ENCODE measurements at places on chromosomes 2 and 18.

- DNase-seq: peak; percentile 50
Observed at GRCh38 chr18:44725300-44726058, 44.8 kb downstream of the SETBP1 start.

- peak; percentile 86 for DNase-seq
Observed at GRCh38 chr2:177172034-177172880, 40.3 kb upstream of the HNRNPA3 start.

GRCh38 chr18:25876330-25876948 lies 214.0 kb downstream of the SS18 start:
- DNase-seq: no peak

- no peak for DNase-seq
Observed at GRCh38 chr2:10971888-10972260, 60.1 kb downstream of the KCNF1 start.

DNA sequence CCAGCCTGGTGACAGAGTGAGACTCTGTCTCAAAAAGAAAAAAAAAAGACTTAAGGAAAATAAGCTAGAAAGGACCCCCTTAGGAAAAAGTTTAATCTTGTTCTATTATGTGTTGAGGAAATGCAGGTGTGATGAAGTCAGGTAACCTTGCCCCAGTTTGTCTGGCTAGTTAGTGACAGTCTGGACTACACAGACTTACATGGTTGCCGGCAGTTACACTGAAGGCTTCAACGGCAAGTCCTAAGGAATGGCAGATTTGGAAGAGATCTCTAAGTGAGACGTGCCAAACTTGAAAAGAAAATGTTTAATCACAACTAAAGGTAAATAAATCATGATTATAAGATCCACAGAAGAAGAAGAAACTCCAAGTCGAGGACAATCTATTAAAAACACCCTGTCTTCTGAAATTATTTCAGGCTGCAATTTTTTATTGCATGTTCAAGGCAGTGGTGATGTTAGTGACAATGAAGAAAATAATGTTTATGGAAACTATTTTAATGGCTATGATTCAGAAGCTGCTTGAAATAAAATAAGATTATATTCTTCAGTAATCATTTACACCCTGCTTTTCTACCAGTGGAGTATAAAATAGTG lies 84.2 kb downstream of the TTC27 start:
- DNase-seq: peak; percentile 61

- DNase-seq: no peak
Observed at GRCh38 chr2:212935752-212936151, 215.7 kb downstream of the IKZF2 start.

DNA sequence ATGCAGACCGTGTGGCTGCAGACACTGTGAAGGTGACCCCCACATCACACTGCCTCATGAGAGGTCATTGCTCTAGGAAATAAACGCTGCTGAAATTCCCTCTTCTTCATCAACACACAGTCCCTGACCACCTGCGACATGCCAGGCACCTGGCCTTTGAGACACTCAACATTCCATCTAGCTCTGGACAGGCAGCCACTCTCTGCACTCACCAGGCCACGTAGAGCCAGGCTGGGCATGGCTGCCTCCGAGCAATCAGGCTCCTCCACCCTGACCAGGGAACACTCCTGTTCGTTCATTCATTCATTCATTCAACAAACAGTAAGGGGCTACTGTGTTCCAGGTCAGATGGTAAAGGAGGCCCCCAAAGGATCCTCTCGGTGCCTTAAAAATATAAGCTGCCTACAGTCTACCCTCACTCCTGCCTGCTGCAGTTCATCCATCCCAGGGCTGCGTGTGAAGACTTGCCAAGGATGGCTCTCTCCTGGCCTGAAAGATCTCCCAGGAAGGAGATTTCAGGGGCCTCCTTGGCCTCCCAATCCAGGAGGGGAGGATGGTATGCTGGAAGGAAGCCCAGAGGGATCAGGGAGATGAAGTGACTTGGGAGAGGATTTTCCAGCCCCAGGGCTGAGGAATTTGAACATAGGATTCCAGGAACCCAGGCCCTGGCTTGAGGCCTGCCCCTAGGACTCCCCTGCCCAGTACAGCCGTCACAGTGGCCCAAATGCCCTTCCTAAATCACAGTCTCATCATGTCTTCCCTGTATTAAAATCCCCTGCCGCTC lies 66.7 kb downstream of the TNS1 start:
- peak; percentile 92 for DNase-seq

DNA sequence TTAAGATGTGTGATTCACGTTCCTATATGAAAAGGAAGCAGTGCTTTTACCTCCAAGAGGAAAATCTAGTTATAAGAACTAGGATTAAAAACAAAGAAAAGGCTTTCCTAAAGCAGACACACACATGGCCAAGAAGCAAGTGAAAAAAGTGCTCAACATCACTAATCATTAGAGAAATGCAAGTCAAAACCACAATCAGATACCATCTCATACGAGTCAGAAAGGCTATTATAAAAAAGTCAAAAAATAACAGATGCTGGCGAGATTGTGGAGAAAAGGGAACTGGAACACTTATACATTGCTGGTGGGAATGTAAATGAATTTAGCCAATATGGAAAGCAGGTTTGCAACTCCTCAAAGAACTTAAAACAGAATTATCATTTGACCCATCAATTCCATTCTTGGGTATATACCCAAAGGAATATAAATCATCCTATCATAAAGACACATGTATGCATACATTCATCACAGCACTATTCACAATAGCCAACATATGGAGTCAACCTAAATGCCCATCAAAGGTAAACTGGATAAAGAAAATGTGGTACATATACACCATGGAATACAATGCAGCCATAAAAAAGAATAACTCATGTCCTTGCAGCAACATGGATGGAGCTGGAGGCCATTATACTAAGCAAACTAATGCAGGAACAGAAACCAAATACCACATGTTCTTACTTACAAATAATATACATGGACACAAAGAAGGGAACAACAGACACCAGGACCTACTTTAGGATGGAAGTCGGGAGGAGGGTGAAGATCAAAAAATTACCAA lies 285.3 kb downstream of the RAD51AP2 start:
- DNase-seq: peak; percentile 58

DNA sequence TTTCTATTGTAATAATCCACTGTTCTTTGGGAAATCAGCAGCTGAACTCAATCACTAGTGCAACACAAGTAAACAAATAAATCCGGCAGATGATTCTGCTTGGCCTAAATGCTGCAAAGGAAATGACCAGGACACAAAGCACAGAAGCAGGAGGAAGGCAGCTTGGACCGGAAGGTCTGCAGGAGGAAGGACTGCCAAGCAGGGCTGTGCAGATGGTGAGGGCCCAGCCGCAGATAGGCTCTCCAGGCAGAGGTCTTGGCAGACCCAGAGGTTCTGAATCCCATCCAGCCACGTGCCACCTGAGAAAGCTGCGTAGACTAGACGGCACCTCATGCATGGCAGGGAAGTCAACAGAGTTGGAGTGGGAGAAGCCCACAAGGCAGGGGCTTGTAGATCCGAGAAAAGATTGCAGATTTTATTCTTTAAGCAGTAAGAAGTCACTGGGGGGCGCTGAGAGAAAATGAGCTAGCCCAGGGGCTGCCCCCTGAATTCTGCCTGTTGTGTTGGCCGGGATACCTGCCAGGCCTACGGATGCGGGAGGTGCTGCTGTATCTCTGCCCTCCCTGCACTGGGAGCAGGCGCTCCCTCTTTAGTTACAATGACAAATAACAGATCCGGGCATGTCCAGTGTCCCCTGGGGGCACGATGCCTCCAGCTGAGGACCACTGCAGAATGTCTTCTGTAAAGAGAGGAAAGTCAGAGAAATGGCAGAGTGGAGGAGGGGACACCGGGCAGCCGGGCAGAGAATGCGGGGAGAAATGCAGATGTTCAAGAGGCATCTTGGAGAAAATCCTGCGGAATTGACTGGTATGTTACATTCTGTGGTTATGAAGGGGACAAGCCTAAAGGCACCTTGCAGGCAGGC lies 153.5 kb downstream of the PXDN start:
- DNase-seq: no peak

GRCh38 chr2:223300326-223300725 lies 248.3 kb downstream of the KCNE4 start:
- DNase-seq: peak; percentile 29

DNA sequence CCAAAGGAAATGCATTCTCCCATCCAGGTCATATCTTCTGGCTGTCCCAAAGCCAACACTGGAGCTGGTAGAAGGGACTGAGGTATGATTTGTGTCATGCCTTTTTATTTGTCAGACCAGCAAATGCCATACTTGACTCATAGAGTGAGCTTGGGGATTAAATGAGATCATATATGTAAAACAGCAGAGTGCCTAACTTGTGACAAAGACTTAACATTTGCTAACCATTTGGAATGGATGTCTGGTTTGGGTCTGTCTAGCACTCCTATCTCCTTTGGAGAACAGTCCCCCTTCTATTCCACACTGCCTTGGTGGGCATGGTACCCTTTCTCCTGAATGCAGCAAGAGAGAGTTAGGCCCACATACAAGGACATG lies 128.5 kb upstream of the LGALSL start:
- no peak for DNase-seq

DNA sequence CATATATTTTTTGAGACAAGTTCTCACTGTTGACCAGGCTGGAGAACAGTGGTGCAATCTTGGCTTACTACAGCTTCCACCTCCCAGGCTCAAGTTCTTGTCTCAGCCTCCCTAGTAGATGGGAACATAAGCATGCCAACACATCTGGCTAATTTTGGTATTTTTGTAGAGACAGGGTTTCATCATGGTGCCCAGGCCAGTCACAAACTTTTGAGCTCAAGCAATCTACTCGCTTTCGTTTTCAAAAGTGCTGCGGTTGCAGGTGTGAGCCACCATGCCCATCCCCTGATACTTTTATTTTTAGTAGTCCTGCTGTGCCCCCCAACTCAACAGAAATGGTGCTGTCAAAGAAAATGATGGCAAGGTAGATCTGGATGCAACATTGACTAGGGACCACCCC lies 1127.3 kb downstream of the SUCLG1 start:
- DNase-seq: no peak

GRCh38 chr2:152174574-152174973 lies 989 bp downstream of the STAM2 start:
- no peak for DNase-seq

- no peak for DNase-seq
Observed at GRCh38 chr2:10552220-10552870, 104.2 kb upstream of the ODC1 start.

- no peak for DNase-seq
Observed at GRCh38 chr2:158907926-158908456, 60.4 kb upstream of the TANC1 start.

DNA sequence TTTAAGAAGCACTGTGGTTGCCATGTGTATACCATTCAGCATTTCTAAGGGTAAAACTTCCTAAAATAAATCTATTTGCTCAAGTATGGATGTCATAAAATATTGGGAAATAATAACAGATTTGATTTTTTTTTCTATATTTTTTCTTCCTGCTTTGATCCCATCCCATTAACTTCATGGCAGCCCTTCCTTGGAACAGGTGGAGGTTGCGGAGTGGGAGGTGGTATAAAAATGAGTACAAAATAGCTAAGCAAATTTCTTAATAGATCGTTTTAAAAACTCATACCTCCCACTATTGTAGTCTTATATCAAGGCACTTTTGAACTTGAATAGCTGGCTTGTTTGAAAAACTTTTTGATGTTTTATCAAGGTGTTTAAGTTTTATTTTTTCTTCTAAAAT lies 152.1 kb upstream of the KYNU start:
- no peak for DNase-seq
